ENCODE measurements at places on chromosomes 6 and 20.

DNA sequence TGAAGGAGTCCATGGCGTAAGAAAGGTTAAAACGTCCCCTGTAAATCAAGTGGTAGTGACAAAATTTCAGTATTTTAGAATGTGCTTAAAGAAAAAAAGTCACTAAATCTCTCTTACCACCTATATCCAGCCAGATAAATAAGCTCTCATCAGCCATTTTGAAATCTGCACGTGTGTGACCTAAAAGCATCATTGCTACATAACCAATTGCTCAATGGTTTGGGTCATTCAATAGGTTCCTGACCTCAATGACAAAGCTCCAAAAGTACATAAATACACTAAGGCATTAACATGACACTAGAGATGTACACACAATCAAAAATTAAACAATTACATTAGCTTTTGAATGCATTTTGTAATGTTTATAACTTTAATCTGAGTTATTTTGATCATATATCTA, 272.4 kb downstream of the GMDS start:
- no peak for DNase-seq

DNA sequence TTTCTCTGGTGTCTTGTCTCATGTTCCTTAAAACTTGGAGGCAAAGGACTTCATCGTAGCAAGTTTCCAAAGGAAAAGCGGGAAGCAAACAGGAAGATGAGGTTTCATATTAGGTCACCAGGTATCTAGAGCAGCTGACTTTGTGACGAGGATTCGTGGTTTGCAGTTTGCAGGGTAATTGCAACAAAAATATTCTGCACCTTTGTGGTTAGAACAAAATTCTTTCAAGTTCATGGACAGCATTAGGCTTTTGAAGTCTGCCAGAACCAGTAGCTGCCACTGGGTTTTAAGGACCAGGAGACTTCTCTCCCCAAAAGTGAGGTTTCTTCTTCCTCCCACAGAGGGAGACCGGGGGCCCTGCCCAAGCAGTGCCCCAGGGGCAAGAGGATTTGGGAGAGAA, 63.4 kb downstream of the RPP40 start:
- DNase-seq = no peak

- DNase-seq = no peak
Measured at GRCh38 chr20:36991703-36992102, 40.2 kb upstream of the SAMHD1 start.

DNA sequence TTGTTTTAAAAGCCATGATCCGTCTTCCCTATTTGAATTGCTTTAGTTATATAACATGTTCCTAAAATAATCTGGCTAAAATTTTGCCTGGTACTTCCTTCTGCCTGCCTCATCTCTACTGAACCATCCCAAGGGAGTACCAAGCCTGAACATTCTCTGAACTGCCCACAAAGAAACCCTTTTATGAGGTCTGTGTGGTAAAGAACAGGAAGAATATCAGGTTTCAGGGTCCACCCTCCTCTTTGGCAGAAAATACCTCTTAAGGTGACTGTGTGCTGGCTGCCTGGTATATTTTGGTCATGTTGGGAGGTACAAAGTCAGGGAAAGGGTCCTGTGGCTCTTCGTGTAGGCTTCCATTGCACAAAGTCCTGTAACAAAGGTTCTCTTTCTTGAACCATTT, 574.1 kb upstream of the CHD6 start:
- DNase-seq = no peak

GRCh38 chr6:162651505-162651904, 76.1 kb downstream of the PRKN start:
- no peak for DNase-seq

- DNase-seq = no peak
Measured at GRCh38 chr6:41996997-41997396, 53.3 kb upstream of the TAF8 start.

DNA sequence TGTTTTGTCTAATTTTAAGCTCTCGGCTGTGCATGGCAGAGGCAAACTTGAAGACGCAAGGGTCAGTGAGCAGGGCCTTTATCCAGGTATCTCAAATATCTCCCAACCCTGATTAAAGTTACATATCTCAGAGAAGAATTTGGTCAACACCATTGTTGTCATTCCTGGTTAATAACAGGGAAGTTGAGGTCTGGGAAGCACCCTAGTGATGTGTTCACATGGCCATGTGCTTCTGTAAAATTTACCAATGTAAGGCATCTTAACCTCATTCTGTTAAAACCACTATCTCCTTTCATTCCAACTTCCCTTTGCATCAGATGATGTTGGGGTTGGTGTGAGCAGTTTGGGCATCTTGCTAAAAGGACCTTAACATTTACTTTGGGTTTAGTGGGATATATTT, 4.0 kb upstream of the FAM110A start:
- DNase-seq = no peak

- no peak for DNase-seq
Measured at GRCh38 chr20:31706607-31707257, 15.9 kb downstream of the BCL2L1 start.

DNA sequence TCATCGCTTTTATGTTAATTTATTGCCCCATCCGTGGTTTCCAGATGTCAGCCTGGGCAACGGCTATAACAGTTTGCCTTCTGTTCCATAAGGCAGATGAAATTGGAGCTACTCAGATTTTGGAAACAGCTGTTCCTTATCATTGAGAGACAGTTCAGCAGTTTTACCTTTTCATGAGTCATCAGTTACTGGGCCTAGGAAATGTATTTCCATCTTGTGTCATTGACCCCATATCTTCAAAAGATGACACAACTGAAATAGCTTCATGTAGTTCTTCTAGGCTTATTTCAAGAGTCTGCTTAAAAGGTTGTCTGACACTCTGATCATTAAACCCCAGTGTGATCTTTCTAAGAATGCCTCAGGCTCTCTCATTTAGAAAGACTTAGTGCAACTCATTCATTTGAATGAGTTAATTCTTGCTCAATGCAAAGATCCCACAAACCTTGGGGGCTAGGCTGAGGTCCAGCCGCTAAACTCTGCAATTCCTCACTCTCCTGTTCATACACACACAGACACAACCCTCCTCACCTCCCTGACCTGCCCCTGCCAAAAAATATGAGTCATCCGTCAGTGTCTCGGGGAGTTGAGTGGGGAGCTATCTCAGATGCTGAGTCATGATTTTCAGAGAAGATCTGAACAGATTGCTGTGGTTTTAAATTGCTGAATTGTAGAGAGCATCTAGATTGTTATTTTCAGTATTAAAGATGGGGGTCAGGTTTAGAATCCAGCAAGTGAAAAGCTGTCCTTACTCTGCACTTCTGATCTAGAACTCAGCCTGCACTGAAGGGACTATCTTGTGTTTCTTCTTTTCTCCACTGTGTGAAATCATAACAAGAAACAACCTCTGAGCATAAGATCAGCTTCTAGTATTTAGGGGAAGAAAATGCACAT, 61.8 kb downstream of the RPP40 start:
- DNase-seq = peak; percentile 28

GRCh38 chr6:66128243-66128642, 421.2 kb upstream of the EYS start:
- DNase-seq = no peak

All from CD4-positive, alpha-beta T cell treated with Interleukin-6 at 100 ng/mL for 8 hours (primary cell).